ENCODE measurements at places on chromosomes 12 and 14.

DNA sequence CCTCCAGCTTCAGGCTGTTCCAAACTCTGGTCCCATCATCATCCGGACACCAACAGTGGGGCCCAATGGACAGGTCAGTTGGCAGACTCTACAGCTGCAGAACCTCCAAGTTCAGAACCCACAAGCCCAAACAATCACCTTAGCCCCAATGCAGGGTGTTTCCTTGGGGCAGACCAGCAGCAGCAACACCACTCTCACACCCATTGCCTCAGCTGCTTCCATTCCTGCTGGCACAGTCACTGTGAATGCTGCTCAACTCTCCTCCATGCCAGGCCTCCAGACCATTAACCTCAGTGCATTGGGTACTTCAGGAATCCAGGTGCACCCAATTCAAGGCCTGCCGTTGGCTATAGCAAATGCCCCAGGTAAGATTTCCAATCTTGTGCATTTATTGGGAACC, 3.3 kb downstream of the SP1 start:
- DNase-seq = no peak

- no peak for DNase-seq
Measured at GRCh38 chr12:52004042-52004648, 2.6 kb upstream of the TAMALIN start.

GRCh38 chr12:15001733-15002382, 29.0 kb downstream of the PDE6H start:
- no peak for DNase-seq

DNA sequence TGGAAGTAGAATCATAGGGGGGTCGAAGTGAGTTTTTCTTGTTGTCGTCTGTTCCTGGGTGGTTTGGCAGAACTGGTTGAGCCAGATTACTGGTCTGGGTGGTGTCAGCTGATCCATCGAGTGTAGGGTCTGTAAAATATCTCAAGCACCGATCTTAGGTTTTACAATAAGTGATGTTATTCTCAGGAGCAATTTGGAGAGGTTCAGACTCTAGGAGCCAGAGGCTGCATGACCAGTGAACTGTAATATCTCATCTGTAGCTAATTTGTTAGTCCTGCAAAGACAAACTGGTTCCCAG, 9.7 kb upstream of the SERPINA1 start:
- DNase-seq = no peak

GRCh38 chr12:30178916-30179315, 395.2 kb upstream of the TMTC1 start:
- DNase-seq = no peak

DNA sequence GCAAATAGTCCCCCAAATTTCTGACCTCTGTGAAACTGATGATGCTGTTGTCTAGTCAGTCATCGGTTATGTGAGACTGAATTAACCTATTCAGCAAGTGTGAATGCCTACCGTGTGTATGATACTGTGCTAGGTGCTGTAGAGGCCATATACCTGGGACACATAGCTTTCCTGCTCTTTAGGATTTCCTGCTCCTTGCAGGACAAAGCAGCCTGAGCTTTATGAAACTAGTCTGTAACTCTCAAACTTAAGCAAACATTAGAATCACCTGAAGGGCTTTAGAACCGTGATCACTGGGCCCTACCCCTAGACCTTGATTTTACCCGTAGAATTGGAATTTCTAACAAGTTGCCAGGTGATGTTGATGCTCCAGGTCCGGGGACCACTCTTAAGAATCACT, 6.9 kb downstream of the MARK3 start:
- DNase-seq = no peak

DNA sequence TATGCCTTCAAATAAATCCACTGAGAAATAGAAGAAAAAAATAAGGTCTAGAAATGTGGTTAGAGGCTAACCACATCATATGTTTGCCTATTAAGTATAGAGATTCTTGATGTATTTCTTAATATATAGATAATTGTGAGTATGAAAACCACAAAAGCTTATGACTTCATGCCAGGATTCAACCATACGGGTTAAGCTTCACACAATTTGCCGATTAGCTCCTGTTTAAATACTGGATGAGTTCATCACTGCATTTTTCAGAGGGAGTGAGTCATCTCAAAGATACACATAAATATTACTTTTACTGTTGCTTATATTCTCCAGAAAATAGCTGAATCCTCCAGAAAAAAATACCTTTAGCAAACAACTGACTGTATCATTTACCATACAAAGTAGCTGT, 79.6 kb downstream of the RPL10L start:
- DNase-seq = no peak

- DNase-seq = no peak
Measured at GRCh38 chr14:56949828-56950227, 139.5 kb upstream of the OTX2 start.

DNA sequence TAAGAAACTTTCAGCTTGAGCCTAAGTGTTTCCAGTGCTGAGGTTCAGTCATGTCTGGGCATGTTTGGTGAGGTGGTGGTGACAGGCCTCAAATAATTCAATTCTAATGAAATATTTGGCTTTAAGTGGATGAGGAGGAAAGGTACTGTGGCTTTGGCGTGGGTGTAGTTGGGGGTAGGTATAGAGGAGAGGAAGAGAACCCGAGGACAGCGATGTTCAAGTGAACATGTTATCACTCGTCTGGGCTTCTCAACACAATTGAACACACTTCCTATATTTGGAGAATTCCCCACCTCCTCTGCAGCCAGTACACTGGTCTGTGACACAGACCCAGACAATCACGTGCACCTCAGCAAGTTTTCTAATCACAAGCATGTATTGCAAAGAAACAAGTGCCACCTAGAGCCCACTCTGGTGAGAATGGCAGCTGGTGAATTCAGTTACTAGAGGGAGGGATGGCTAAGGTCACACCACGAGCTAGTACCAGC, 53.0 kb downstream of the IFNG-AS1 start:
- no peak for DNase-seq

DNA sequence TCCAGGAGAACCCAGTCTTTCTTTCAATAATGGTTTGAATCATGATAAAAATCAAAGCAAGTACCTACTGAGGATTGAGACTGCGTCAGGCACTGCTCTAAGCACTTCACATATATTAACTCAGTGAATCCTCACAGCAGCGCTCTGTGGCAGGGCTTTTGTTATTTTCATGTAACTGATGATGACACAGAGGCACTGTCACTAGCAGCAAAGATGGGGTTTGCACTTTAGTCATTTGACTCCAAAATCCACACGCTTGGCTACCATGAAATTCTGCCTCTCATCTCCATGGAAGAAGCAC, 98.8 kb upstream of the GSC start:
- no peak for DNase-seq

GRCh38 chr12:102388469-102388868, 91.9 kb downstream of the IGF1 start:
- DNase-seq = no peak

- no peak for DNase-seq
Measured at GRCh38 chr12:118346895-118347294, 25.8 kb downstream of the TAOK3 start.

- DNase-seq = no peak
Measured at GRCh38 chr12:110444455-110444854, 5.7 kb downstream of the ARPC3 start.

DNA sequence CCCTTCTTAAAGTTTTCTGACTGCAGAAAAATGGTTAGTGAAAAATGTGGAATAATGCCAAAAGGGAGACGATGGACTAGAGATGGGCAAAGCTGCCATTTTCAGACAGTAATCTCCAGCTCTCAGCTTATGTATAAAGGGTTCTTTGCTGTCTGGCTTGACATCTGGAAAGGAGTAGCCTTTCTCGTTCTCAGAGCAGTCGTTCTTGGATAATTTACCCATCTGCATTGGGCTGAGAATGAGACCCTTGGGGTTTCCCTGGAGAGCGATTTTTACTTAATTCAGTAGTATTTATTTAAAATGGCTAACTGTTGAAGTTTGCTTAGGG, 1.2 kb downstream of the NUDT4 start:
- no peak for DNase-seq

DNA sequence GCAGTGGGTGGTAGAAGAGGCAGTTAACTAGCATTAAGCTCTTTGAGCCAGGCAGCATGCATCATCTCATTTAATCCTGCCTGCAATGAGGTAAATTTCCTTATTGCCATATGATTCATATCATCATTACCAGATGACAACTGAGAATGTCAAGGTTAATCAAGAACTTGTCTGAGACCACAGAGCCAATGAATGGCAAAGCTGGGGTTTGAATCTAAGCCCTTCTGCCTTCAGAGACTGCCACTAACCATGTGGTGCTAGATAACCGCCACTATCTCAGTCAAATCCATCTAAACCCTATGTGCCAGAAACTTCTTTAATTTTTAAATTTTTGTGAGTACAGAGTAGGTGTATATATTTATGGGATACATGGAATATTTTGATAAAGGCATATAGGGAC, 77.8 kb upstream of the GRIP1 start:
- no peak for DNase-seq

GRCh38 chr14:34742270-34743115, 28.1 kb upstream of the CFL2 start:
- DNase-seq = no peak

DNA sequence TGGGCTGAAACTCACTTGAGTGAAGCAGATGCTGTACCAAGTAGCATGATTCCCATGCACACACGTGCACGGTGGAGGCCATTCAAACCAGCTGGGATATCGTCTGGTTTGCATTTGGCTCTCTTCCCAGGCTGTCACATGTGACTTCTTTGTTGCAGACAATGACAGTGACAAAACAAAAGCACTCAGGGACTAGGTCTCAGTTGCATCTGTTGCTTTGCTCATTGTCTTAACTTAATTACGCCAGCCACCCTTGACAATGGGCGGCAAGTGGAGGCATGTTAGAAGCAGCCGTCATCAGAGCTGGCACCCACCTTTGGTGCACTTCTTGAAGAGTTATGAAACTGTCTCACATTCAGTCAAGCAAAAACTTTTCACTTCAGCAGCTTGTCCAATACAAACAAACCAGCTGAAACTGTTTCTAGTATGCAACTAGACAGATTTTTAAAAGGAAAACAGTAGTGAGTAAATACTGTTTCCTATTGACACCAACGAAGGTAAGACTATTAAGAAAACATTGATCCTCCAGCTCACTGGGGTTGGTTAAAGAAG, 74.3 kb downstream of the IGF1 start:
- no peak for DNase-seq

GRCh38 chr12:26748412-26748740, 84.6 kb downstream of the ITPR2 start:
- no peak for DNase-seq

GRCh38 chr12:120834489-120835303, 69.5 kb downstream of the SPPL3 start:
- DNase-seq = no peak

DNA sequence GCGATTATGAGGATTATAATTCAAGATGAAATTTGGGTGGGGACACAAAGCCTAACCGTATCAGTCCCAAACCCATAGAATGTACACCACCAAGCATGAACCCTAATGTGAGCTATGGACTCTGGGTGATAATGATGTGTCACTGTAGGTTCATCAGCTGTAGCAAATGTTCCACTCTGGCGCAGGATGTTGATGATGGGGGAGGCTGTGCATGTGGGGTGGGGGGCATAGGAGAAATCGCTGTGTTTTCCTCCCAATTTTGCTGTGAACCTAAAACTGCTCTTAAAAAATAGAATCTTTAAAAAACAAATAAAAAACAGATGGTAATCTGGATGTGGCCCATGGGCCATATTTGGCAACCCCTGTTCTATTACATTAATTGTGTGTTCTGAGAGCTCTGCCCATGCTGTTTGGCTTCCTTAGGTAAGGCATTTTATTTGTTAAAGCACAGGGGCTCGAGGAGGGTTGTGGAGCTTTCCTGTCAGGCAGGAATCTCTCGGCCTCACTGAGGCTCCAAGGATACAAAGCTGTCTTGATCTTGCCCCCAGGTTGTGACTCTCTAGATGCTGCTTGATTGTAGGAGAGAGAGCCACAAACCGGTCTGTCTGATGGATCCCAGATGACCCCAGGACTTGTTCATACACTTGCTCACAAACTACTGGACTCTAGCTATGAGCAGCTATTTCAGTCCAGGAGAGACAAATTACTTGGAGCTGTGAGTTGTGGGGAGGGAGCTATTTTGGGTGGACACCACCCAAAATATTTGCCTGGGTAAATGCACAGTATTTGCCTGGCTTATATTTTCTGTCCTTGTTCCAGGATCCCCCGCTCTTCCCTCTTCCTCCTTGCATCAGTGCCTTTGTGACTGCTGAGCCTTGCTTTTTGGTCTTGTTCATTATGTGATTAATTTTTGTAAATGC, 340.2 kb downstream of the MED13L start:
- DNase-seq = no peak

Measured in stimulated activated CD8-positive, alpha-beta memory T cell treated with anti-CD3 and anti-CD28 coated beads, Interleukin-12 subunit alpha, Interleukin-12 subunit beta, amount 100 ng/mL, for 4 hours (primary cell).